ENCODE measurements at places on chromosomes 3 and 15. TPM values are rescaled to one million over a fixed set of nuclear protein-coding genes. Genes with fewer than 3 reads are reported as not detected.

TRIM42 gene
- total RNA-seq, result not detected

ALDH1A3 gene
- 213 TPM for total RNA-seq

DLL4 gene
- total RNA-seq, result 0.16 TPM

FSIP1 gene
- total RNA-seq, result 1.5 TPM

TIMP4 gene
- 12.0 TPM for total RNA-seq

ISLR2 gene
- 0.16 TPM for total RNA-seq

HMG20A gene
- 23.6 TPM for total RNA-seq

SLC35G2 gene
- total RNA-seq, result 5.5 TPM

LTF gene
- total RNA-seq, result not detected

ALS2CL gene
- 0.26 TPM for total RNA-seq

CHRM5 gene
- total RNA-seq, result under 0.01 TPM

ST3GAL6 gene
- 1.3 TPM for total RNA-seq

LEKR1 gene
- total RNA-seq, result 0.26 TPM

GPR149 gene
- not detected for total RNA-seq

C3orf85 gene
- total RNA-seq, result not detected

ARPP21 gene
- not detected for total RNA-seq

CADM2 gene
- total RNA-seq, result 1.6 TPM

STRC gene
- 0.09 TPM for total RNA-seq

FEZF2 gene
- total RNA-seq, result not detected

NFKBIZ gene
- 15.1 TPM for total RNA-seq

ATR gene
- total RNA-seq, result 13.6 TPM

TPRG1 gene
- 0.32 TPM for total RNA-seq

ACAN gene
- 0.09 TPM for total RNA-seq

ST8SIA2 gene
- total RNA-seq, result not detected

STRIT1 gene
- total RNA-seq, result not detected

SUCNR1 gene
- total RNA-seq, result not detected

SFMBT1 gene
- total RNA-seq, result 2.5 TPM

TGM4 gene
- under 0.01 TPM for total RNA-seq

CP gene
- not detected for total RNA-seq

ATP13A5 gene
- not detected for total RNA-seq

GOLIM4 gene
- 77.0 TPM for total RNA-seq

TTLL13 gene
- total RNA-seq, result 0.16 TPM

Data from bronchial smooth muscle cell (primary cell).